Brain microvascular endothelial cell (primary cell): ENCODE measurements at places on chromosomes 2 and 18.

DNA sequence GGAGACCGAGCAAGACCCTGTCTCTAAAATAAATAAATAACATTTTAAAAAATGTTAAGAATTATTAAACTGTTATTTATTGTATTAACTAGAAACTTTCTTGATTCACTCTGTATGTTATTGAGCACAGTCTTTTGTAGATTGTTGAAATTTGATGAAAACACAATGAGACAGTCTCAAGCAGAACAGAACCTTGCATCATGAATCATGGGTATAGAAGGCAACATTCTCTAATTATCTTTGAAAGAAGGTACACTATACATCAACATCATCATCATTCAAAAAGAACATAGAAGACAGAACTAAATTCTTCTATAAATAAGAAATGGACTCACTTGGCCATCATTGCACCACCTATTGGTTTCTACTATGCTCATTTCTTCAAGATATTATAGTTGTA, 67.7 kb downstream of the SLC8A1 start:
- no peak for DNase-seq

DNA sequence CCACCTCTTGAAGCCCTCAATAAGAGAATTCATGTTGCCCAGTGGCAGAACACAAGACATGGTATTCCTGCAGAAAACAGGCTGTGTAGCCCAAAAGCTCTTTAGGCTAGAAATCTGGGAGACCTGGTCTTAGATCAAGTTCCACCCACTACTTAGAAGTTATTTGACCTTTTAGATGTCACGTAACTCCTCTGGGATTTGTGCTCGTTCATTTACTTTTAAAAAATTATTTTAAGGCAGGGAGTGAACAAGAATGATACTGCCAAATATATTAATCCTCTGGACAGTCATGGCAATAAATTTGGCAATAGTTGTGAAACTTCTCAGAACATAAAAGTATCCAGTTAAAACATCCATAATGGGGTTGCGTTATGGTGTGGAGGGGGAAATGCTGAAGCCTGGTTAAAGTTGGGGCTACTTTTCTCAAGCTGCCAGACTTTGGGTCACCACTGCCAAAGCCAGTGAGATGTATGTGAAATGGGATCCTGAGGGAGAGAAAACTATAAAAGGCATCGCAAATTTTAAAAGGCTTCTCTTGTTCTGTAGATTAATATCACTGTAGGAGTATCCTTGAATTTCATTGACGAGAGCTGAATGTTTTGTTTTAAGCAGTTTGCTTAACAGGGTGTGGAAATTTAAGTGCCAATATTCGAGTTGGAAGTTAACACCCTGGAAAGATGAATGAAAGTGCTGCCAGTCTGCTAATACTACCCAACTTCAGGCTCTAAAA, 15.8 kb downstream of the DAPL1 start:
- DNase-seq: no peak

DNA sequence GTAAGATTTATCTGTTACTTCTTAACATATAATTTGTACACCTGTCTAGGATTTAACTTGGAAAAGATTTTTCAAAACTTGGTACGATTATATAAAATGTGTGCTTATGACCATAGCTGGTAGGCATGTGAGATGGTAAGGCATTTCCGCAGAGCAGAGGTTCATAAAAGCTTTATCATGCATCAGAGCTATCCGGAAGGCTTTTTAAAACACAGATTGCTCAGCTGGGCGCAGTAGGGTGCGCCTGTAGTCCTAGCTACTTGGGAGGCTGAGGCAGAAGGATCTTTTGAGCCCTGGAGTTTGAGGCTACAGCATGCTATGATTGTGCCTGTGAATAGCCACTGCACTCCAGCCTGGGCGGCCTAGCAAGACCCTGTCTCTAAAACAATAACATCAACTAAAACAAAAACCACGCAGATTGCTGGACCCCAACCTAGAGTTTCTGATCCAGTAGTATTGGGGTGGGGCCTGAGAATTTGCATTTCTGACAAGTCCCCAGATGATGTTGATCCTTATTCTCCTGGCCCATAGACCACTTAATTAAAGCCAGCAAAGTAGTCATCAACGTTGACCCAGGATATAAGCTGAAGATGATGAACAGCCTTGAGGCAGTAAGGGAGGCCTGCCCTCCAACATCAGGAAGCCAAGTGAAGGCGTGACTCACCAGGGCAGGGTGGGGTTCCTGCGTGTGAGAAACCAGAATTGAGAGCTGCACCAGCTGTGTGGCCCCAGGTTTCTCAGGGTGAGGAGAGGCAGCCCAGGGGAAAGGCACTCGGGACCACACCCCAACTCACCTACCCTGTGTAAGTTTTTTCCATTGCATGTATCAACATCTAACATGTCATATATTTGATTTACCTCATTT, 21.6 kb upstream of the SLC20A1 start:
- peak; percentile 80 for DNase-seq

DNA sequence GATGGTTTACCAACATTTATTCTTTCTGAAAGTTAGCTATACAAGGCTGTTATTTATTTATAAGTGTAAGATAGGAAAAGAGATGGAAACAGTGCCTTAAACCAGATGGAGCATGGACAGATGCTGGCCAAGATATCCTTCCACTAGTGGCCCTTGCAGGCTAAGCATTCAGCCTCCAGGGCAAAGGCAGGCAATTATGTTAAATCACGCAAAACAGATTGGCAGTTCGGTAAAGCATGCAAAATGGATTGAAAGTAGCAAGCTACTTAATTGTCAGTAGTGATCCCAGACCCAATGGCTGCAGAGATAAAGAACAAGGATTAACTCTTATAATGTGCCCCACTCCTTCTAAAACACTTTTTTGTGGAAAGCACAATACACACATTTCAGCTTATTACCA, 105.4 kb upstream of the MAP4K3 start:
- no peak for DNase-seq

GRCh38 chr2:186561467-186562208, 28.2 kb upstream of the ITGAV start:
- no peak for DNase-seq

DNA sequence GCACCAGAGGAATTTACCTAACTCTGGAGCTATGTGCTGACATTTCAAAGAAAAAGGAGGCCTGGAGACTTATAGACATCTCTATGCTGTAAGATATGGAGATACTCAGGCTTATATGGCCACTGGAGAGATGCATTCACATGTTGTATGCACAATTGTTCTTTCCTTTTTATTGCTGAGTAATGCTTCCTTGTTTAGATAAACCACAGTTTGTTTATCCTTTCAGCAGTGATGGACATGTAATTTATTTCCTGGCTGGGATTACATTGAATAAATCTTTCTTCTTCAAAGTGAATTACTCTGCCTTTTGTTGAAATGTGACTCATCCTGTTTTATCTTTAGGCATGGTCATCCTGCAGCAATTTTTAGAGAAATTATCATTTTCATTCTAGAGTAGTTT, 716.7 kb upstream of the GCFC2 start:
- no peak for DNase-seq
